ENCODE measurements at places on chromosomes 6 and 20. TPM values are rescaled to one million over a fixed set of nuclear protein-coding genes. Genes with fewer than 3 reads are reported as not detected.

DNA sequence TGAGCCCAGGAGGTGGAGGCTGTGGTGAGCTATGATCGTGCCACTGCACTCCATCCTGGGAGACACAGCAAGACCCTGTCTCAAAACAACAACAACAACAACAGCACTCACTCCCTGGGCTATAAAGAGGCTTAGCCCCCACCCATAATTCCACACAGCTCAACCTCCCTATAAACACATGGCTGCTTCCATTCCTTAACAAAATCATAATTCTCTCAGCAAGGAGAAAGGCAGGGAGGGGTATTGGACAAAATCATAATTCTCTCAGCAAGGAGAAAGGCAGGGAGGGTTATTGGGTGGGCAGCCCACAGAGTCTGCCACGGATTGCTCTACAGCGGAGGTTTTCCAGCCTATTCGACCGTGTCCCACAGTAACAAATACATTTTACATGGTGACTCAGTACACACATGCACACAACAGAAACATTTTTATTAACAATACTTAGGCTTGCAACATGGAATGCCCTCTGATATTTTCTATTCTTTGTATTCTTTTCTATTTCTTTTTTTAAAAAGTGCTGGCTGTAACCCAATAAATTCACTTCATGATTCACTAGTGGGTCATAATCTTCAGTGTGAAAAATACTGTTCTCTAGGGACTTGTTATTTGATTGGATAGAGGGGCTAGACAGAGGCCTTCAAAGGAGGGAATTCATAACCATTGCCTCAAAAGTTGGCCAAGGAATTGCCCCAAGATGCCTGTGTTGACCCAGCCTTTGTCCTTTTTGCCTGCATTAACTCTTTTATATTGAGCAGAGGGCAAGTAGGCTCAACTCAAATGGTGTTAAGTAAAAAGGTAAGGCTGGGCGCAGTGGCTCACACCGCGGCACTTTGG, 50.6 kb upstream of the ZMYND8 start:
- no peak for ATAC-seq

DNA sequence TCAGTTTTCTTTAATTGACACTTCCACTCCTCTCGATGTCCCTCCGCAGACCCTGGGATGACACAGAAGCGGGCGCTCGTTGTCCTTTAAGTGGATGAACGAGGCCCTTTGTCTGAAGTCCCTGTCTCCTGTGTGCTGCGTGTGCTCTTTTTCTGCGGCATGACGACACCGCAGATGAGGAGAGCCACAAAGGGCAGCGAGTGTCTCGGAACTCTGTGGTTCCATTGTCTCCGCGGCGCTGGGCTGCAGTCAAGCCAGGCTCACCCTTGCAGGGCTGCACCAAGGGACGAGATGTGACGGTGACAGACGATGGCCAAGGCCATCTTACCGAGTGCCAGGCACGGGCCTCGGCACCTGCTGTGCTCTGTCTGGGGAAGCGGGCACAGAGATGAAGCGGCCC, 10.6 kb downstream of the PRR18 start:
- ATAC-seq: no peak

- ATAC-seq: no peak
Measured at GRCh38 chr20:55166063-55166462, 690.7 kb downstream of the DOK5 start.

GRCh38 chr20:35263532-35264341, 14.2 kb downstream of the MMP24OS start:
- ATAC-seq: no peak

- peak; percentile 96 for ATAC-seq
Measured at GRCh38 chr6:168302534-168302933, 17.0 kb downstream of the DACT2 start.

Gene ZBP1
- total RNA-seq: 0.31 TPM

Gene SAMD5
- total RNA-seq: 57.4 TPM

GRCh38 chr6:170122651-170123050, 168.2 kb downstream of the DLL1 start:
- no peak for ATAC-seq

DNA sequence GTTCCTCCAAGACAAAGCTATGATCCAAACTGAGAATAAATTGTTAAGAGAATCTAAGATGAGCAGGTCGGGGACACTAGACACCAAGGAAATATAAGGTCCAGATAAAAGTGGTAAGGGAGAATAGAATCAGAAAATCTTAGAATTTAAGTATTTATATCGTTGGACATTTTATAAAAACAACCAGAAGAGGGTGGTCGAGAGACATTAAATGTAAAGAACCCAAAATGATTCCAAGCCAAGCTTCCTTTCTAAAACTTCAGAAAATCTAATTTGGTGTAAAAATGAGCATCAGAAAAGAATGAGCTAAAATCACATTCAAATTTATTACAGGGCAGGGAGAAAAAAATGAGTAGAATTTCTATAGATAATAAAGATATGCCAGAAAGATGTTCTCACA, 97.8 kb upstream of the OGFRL1 start:
- no peak for ATAC-seq

- ATAC-seq: peak; percentile 95
Measured at GRCh38 chr20:13022401-13023155, 13.8 kb downstream of the SPTLC3 start.

Gene KCNK17
- total RNA-seq: 0.83 TPM

Gene PTK7
- 28.1 TPM for total RNA-seq

Gene PRIM2
- 22.0 TPM for total RNA-seq

Gene SNAP91
- total RNA-seq: 48.4 TPM

DNA sequence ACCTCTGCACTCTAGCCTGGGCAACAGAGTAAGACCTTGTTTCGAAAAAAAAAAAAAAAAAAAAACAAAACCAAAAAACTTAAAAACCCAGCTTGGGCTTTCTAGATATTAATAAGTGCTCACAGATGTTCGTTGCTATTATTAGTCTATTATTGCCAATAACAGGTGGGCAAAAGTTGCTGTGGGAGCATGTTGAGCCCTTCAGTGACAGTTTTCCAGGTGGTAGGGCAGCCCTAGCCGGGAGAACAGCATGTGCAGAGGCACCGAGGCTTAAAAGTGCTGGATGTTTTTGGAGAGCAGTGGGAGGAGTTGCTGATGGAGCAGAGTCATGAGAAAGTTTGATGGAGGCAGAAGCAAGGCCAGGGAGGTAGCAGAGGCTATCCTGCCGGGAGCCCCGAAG, 4.4 kb downstream of the PPP1R16B start:
- no peak for ATAC-seq
